ENCODE measurements at places on chromosomes 7 and 10. TPM values are rescaled to one million over a fixed set of nuclear protein-coding genes. Genes with fewer than 3 reads are reported as not detected.

The NRP1 gene
- total RNA-seq, result 111 TPM

- no peak overlapping the region for H3K4me3 ChIP-seq
- H3K36me3 ChIP-seq, result no peaks in the 10 kb centered on the region
- H3K4me1 ChIP-seq, result no peaks in the 10 kb centered on the region
- no peak for DNase-seq
- H3K27me3 ChIP-seq, result no peaks in the 10 kb centered on the region
- H3K27ac ChIP-seq, result no peak overlapping the region
These were observed 348.6 kb downstream of the ANKRD7 start for GRCh38 chr7:118573085-118573484.

DNA sequence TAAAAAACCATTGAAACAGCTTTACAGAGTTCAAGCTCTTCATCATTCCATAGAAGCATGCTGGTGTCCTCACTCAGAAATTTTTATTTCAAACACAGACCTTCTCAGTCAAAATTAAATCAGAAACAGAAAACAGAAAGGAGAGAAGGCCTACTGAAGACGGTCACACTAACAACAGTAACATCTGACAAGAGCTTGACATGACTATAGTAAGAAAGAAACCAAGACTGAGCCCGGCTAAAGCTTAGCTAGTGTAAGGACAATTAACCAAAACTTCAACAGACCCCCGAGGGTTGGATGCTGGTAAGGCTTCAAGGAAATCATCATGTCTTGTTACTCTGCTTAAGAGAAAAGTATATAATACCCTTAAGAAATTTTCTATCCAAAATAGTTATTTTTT, 38.6 kb downstream of the MTPN start:
- H3K36me3 ChIP-seq, result no peaks in the 10 kb centered on the region
- no peaks in the 10 kb centered on the region for H3K27me3 ChIP-seq
- peaks cover 25% of the 10 kb centered on the region for H3K4me1 ChIP-seq

GRCh38 chr7:140656548-140657515, 15.9 kb upstream of the ADCK2 start:
- no peaks in the 10 kb centered on the region for H3K36me3 ChIP-seq
- H3K27ac ChIP-seq, result peak overlapping the region; percentile 91
- H3K4me3 ChIP-seq, result peak overlapping the region; percentile 66
- DNase-seq, result peak; percentile 37
- H3K27me3 ChIP-seq, result no peaks in the 10 kb centered on the region

The PAX4 gene
- not detected for total RNA-seq

- no peaks in the 10 kb centered on the region for H3K4me1 ChIP-seq
- DNase-seq, result no peak
- H3K36me3 ChIP-seq, result peaks cover 1% of the 10 kb centered on the region
- H3K4me3 ChIP-seq, result no peak overlapping the region
These were observed 94.2 kb downstream of the CUBN start for GRCh38 chr10:17035446-17035845.

The BMPER gene
- 0.63 TPM for total RNA-seq

GRCh38 chr7:135375908-135376699, 133.8 kb downstream of the CNOT4 start:
- H3K36me3 ChIP-seq, result no peaks in the 10 kb centered on the region
- no peak overlapping the region for H3K27ac ChIP-seq
- H3K27me3 ChIP-seq, result no peaks in the 10 kb centered on the region

GRCh38 chr10:5560817-5561703, 36.3 kb downstream of the CALML3 start:
- peak; percentile 77 for DNase-seq
- no peaks in the 10 kb centered on the region for H3K27me3 ChIP-seq
- no peak overlapping the region for H3K4me3 ChIP-seq

DNA sequence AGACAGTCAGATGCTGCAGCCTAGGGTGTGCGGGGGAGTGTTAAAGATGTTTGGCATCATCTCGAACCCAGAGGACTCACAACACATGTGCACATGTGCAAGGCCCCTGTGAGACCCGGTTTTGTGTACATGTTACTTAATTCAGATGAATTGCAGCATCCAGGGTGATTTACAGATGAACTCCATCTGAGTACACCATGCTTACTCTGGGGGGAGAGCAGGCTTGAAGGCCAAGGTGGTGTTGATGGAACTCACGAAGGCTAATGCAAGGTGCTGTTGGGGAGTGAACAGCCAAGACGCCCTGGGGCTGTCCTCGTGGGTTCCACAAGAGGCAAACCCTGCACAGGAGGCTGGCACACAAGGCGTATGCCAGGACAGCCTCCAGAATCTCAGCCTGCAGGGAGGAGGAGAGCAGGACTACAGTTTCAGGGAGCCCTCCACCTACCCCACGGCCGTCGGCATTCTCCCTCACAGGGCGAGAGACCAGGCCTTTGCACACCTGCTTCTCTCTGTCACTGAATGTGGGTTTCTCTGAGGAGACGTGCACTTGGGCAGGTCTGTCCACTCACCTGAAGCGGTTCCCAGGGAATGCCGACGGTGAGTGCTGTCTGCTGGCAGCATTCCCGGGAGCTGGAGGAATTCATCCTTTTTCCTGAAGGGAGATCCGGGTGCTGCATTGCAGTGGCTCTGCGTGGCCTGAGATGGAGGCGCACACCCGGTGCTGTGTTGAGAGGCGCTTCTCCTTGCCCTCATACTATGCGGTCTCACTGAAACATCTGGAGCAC, 178.5 kb upstream of the RNF32 start:
- no peak overlapping the region for H3K27ac ChIP-seq
- no peaks in the 10 kb centered on the region for H3K36me3 ChIP-seq
- DNase-seq, result no peak
- no peaks in the 10 kb centered on the region for H3K4me1 ChIP-seq

DNA sequence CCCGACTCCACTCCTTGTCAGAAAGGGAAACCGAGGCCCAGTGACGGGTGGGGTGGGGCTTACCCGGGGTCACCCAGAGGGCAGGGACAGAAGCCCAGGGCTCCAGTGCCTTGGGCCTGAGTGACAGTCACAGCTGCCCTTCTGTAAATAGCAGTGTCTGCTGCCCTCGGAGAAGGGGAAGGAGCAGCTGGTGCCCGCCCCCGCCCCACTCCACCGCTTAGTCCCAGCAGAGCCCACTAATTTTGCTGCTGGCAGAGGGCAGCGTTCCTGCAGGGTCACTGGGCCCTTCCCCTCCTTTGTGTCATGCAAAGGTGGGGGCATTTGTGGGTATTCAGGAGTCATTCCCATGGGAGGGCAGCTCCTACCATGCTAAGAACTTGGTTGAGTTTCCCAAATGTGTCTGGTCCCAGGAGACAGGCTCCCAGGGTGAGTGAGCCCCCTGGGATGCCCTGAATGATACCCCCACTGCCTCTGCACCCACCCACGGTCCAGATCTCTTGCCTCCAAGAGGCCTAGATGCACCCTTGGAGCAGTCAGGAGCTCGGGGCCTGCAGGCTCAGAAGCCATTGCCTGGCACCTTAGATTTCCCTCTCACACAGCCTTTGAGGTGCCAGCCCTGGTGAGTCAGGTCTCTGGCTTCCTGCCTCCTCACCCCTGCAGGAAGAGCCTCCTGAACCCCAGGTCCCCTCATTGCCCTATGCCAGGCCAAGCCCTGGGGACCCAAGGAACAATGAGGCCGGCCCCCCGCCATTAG, 17.2 kb downstream of the SH2B2 start:
- H3K4me1 ChIP-seq, result peaks cover 17% of the 10 kb centered on the region
- DNase-seq, result no peak
- H3K27me3 ChIP-seq, result no peaks in the 10 kb centered on the region
- H3K27ac ChIP-seq, result no peak overlapping the region

The SPDYE1 gene
- not detected for total RNA-seq

DNA sequence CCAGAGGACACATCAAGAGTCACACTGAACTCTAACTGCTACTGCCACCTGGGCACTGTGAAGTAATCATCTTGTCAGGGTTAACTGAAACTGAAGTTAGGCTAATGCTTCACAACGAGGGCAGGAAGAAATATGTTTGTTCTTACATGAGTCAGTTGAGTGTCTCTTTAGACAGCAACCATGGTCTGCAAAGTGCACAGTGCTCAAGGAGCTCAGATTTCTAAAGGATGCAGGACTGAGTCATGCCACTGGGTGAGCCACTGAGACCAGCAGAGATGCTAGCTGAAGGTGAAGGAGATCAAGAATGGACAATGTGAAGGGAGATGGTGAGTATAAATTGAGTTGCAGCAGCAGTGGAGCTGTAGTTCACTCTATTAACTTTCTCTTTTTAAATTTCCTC, 76.0 kb upstream of the CTTNBP2 start:
- H3K27ac ChIP-seq, result no peak overlapping the region
- H3K4me1 ChIP-seq, result peaks cover 12% of the 10 kb centered on the region
- no peak overlapping the region for H3K4me3 ChIP-seq

DNA sequence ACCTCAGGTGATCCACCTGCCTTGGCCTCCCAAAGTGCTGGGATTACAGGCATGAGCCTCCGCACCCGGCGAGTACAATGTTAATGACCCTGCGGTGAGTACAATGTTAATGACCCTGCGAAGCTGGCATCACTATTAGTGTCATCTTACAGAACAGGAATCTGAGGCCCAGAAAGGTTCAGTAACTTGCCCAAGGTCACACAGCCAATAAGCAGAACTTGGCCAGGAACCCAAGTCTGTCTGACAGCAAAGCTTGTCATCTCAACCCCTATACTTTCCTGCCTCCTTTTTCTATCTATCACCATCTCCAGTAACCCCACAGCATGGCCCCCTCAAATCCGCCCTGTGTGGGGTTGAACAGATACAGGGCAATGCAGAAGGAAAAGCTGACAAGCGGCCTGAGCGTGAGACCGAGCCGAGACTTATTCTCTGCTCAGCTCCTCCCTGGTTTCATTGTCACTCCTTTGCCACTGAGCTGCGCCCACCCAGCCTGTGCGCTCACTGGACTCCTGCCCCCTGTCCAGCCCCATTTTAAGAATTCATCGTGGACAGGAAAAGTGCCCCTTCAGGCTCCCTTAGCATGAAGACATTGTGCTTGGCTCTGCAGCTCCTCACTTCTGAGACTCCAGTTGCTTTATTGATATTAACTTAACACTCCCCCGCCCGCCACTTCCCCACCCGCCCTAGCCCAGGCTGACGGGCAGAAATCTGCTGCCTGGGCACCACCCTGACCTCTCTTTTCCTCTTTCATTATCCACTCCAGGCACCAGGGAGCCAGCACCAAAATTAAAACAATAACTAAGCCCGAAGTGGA, 58.1 kb upstream of the LBX1 start:
- peaks cover 1% of the 10 kb centered on the region for H3K36me3 ChIP-seq
- H3K27me3 ChIP-seq, result peaks cover 53% of the 10 kb centered on the region
- H3K27ac ChIP-seq, result no peak overlapping the region

- H3K27me3 ChIP-seq, result no peaks in the 10 kb centered on the region
- H3K4me1 ChIP-seq, result no peaks in the 10 kb centered on the region
- no peak for DNase-seq
- no peak overlapping the region for H3K4me3 ChIP-seq
- no peak overlapping the region for H3K27ac ChIP-seq
These were observed 301.8 kb upstream of the ZWINT start for GRCh38 chr10:56662765-56663447.

DNA sequence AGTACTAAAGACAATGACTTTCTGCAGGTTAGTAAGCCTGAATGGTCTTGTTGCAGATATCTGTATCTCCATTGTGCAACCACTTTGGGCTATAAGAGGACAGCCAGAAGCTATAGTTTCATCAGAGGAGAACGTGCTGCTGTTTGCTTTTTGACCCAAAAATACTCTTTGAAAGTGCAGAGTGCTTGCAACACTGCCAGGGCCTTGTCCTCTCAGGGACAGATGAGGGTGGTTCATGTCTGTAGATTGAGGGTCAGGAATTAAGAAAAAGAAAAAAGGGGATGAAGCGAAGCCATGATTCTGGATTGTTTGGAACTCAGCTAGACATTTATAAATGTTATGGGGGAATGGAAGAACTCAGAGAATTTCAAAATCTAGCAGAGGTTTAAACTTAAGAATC, 212.5 kb downstream of the SEC23IP start:
- H3K4me3 ChIP-seq, result no peak overlapping the region
- no peaks in the 10 kb centered on the region for H3K4me1 ChIP-seq
- no peak overlapping the region for H3K27ac ChIP-seq

The MUC12 gene
- total RNA-seq, result not detected

- no peak overlapping the region for H3K4me3 ChIP-seq
- peaks cover 9% of the 10 kb centered on the region for H3K4me1 ChIP-seq
- H3K27ac ChIP-seq, result no peak overlapping the region
These were observed 27.6 kb upstream of the RNF32 start for GRCh38 chr7:156612930-156613329.

The SUN3 gene
- total RNA-seq, result not detected

DNA sequence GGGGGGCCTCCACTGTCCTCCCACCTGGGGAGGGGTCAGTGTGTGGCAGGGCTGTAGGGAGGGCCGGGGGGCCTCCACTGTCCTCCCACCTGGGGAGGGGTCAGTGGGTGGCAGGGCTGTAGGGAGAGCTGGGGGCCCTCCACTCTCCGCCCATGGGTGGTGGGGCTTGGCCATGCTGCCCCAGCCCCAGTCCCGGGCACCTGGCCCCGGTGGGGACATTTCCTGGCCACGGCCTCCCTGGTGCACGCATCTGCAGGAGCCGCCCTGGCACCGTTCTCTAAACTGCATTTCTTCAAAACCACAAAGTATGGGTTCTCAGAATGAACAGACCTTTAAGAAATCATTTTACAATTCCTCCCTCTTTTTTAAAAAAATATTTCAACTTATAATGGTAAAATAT, 89.3 kb upstream of the PDGFA start:
- no peaks in the 10 kb centered on the region for H3K27me3 ChIP-seq
- H3K27ac ChIP-seq, result no peak overlapping the region

GRCh38 chr10:13634207-13634606, 47.4 kb downstream of the PRPF18 start:
- H3K4me3 ChIP-seq, result no peak overlapping the region
- no peaks in the 10 kb centered on the region for H3K27me3 ChIP-seq
- peak overlapping the region; percentile 58 for H3K27ac ChIP-seq
- H3K36me3 ChIP-seq, result peaks cover 11% of the 10 kb centered on the region
- DNase-seq, result no peak

DNA sequence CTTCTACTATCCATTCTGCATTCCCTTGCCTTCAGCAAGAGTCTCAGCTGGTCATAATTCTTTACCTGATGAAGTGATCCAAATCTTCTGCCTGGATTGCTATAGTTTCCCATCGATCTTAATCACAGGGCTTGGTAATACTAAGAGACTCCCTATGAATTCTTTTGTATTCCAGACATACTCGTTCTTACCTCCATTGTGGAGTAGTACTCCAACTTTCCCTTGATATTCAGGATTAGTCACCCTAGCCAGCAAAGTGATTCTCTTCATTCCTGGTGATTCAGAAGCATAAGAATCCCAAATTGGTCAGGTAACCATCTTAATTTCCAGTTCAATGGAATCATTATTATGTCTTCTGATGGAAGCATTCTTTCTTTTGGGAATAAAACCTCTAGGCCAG, 96.7 kb downstream of the TWIST1 start:
- H3K4me3 ChIP-seq, result no peak overlapping the region
- peaks cover 39% of the 10 kb centered on the region for H3K4me1 ChIP-seq
- H3K27ac ChIP-seq, result no peak overlapping the region
- DNase-seq, result no peak
- peaks cover 20% of the 10 kb centered on the region for H3K36me3 ChIP-seq

All from chondrocyte (in vitro differentiated cells).